Naive B cell (primary cell): ENCODE measurements at places on chromosomes 5 and 9. TPM values are rescaled to one million over a fixed set of nuclear protein-coding genes. Genes with fewer than 3 reads are reported as not detected.

RMI1 gene
- polyA plus RNA-seq: 13.0 TPM

C1QTNF2 gene
- polyA plus RNA-seq: not detected

- DNase-seq: no peak
Measured at GRCh38 chr5:77751328-77752023, 24.7 kb downstream of the TBCA start.

GRCh38 chr9:7171396-7172153 lies 413.8 kb downstream of the KDM4C start:
- DNase-seq: no peak

DNA sequence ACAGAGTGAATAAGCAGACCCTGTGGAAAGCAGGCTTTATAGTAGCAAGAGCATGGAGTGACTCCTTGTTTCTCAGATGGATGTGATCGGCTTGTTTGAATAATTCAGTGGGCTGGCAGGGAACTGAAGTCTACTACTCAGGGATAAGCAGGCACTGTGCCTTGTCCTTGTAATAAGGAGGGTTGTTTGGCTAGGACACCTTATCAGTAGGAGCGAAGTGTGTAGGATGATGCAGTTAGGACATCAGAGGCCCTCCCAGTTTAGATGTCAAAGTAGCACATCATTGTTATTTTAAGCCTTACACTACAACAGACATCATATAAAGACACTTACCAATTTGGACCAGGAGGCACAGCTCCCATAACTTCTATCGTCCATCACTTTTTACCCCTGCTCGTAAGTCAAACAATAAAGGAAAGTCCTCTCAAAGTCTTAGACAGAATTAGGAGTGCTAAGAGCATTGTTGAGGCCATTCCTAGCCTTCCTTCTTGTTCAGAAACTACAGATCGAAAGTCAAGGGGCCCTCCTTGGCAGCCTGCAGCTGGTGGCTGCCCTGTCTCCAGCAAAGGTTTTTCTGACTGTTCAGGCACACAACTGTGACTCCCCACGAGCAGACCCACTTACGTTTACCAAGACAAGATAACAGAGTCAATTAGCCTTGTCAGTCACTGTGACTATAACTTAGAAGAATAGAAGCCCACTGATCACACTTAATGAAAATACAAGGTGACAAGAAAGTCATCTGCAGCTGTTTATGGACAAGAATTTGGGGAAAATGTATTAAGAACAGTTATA lies 218.6 kb downstream of the SNX18 start:
- no peak for DNase-seq

TAF1L gene
- not detected for polyA plus RNA-seq

GRCh38 chr9:100426530-100427365 lies at the start of gene MSANTD3:
MSANTD3 (plus strand) TSS chr9:100427143; CDS start chr9:100441939, 14,796 bp downstream.
- DNase-seq: peak; percentile 56

NUTM2F gene
- not detected for polyA plus RNA-seq

- DNase-seq: no peak
Measured at GRCh38 chr5:32222723-32223470, 48.8 kb upstream of the GOLPH3 start.

FGF18 gene
- not detected for polyA plus RNA-seq

GRCh38 chr5:133953568-133954145 lies 14.8 kb downstream of the C5orf15 start:
- DNase-seq: no peak

DNA sequence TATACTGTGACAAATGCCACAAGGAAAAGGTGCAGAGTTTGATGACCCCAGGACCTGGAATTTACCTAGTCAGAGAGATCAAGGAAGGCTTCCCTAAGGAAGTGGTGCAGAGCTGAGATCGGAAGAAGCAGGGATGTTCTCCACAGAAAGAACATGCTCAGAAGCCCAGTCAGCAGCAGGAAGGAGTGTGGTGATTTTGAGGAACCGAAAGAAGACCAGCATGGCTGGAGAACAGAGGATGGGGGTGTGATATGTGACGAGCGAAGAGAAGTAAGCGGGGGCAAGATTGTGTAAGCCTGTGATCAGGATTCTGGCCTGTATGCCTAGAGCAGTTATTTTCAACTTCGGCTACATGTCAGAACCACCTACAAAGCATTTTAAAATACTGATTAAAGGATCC lies 18.7 kb upstream of the PIK3R1 start:
- DNase-seq: peak; percentile 82

DNA sequence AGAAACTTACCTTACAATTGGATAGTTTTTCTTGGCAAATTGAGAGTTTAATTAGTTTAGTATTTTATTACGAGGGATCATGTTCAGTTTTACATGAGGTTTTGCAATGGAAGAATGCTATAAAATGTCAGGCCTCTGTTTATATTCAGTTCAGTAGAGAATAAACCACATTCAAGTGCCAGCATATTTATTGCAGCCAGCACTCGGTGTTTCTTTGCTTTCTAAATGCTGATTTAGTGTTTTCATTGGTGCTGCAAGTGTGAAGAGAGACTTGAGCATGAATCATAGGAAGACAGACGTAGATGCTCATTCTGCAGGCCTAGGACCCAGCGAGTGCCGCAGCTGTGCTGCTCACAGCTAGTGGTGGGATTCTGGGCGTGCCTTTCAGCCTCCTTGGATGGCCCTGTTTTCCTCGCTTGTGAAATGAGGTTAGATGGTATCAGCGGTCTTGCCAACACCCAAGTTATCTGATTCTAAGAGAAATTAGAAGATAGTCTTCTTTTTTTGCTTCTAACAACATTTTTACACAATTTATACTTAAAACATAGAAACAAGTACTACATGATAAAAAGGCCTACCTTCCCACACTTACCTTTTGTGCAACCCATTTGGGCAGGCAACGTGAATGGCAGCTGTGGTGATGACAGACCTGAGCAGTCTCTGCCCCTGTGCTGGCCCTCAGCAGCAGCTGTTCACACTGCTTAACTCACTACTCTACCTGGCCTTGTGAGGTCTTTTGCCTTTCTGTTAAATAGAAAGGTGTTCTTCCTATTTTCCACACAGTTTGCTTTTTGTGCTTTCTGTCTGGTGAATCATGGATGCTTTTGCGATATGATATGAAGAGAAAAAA lies 26.8 kb upstream of the TNFAIP8 start:
- no peak for DNase-seq

DNA sequence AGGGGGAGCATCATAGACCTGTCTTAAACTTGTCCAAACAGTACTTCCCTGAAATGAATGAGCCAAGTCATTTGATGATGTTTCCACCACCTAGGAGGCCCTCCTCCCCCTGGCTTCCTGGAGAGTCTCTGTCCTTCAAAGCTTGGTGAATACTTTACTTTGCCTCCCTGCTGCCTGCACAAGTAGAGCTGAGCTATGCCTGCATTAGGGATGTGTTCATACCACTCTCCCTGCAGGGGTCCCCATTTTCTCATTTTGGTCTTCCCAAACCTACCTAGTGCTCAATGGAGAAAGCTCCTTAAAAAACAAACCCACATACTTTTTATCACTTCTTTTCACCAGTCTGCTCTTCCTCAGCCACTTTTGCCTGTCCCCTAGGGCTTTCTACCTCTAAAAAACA lies 7.7 kb downstream of the CCNI2 start:
- DNase-seq: no peak

DNA sequence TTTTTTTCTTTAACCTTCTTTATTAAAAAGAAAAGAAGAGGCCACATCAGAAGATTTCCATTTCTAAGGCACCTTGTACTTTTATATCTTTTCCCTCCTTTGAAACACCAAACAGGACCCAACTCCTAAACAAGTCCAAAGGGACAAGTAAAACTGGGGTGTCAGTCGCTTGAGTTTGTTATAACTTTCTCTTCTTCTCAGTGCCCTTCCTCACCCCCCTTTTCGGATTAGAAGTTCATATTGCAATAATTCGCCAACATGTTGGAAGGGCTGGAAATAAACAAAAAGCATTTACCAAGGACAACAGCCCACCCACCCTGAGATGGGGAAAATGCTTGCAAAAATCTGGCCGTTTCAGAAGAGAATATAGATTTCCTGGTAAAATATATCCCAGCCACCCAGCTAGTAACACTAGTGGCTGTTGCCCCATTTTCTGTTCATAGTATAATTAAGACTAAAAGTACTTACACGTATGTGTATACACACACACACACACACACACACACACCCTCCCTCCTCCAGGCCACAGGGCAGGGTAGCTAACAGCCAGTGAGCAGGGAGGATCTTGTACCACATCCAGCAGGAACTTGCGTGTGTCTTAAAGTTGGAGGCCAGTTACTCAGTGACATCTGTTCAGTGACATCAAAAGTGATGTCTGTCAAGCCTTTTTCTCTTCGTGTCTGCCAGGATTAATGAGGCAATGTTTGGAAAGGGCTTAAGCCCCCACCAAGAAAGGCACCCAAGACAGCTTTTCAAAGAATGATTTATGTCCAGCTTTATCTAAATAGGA lies 149.1 kb upstream of the KLF4 start:
- no peak for DNase-seq

PCDHB14 gene
- not detected for polyA plus RNA-seq

DNA sequence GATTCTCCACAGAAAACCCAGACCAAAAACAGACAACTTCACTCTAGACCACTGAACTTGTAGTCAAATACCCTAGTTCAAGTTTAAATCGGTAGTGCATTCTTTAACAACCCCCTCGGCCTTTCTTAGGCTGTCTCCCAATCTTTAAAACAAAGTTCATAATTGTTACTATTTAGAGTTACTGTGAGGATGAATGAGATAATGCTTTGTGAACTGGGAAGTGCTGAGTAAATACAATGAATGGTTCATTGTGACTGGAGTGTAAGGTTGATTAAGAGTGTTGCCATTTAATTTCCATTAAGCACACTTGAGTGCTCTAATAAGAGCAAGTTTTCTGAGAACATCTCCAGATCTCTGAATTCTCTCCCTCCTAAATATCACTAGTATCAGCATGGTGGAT lies 228.8 kb upstream of the PIK3R1 start:
- no peak for DNase-seq

SLC22A4 gene
- polyA plus RNA-seq: not detected

ACSL6 gene
- 0.16 TPM for polyA plus RNA-seq

DNA sequence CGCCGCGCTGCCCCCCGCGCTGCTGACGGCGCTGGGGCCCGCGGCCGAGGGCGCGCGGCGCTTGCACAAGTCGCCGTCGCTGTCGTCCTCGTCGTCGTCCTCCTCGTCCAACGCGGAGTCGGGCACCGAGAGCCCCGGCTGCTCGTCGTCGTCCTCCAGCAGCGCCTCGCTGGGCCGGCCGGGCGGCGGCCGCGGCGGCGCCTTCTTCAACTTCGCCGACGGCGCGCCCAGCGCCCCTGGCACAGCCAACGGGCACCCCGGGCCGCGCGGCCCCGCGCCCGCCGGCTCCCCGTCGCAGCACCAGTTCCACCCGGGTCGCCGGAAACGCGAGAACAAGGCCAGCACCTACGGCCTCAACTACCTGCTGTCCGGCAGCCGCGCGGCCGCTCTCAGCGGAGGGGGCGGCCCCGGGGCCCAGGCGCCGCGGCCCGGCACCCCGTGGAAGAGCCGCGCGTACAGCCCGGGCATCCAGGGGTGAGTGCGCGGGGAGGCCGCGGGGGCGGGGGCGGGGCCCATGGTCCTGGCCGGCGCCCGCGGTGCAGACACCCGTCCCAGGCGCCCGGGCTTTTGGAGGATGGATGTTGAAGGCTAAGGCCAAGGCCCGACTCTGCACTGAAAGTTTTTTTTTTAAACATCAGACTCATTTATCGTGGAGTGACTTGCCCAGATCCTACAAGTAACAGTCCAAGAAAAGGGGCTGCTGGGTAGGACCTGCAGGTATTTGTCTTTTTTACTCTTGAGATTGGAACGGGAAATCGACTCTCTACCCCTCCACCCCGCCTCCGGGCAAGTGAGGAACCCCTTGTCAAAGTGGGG lies 1.2 kb downstream of the TENT4A start:
- DNase-seq: peak; percentile 30

PCA3 gene
- polyA plus RNA-seq: not detected

DNA sequence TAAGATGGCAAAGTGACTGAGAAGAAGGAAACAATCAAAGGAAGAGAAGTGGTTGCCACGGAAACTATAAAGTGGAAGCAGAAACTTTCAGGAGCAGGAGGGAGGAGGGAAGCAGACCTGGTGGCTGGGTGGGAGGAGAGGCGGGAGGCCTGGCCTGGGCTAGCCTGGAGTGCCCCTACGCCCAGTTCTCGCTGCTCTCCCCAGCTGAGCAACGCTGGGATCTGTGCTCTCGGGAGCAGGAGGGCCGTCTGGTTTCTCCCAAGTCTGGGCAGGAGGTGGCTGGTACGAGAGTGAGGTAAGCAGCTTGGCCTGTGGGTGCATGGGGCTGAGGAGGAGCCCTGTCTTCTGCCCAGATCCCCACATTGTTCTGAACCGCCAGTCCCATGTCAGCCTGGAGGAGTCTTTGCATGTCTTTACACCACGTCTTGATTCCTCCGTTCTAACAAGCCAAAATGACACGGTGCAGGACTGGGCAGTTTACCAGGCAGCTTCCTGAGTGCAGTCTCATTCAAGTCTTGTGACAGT lies 15.0 kb upstream of the DAB2IP start:
- DNase-seq: no peak

- DNase-seq: no peak
Measured at GRCh38 chr9:4986783-4987182, 1.7 kb downstream of the JAK2 start.

- no peak for DNase-seq
Measured at GRCh38 chr9:114299286-114300152, 23.4 kb upstream of the ORM1 start.

GRCh38 chr5:42235837-42236236 lies 187.4 kb upstream of the GHR start:
- no peak for DNase-seq

PRDM9 gene
- polyA plus RNA-seq: not detected

TSLP gene
- not detected for polyA plus RNA-seq

GRCh38 chr5:123093111-123093600 lies 4.1 kb downstream of the PRDM6 start:
- no peak for DNase-seq

GRCh38 chr5:118533156-118533555 lies 455.2 kb downstream of the DTWD2 start:
- DNase-seq: no peak

DNA sequence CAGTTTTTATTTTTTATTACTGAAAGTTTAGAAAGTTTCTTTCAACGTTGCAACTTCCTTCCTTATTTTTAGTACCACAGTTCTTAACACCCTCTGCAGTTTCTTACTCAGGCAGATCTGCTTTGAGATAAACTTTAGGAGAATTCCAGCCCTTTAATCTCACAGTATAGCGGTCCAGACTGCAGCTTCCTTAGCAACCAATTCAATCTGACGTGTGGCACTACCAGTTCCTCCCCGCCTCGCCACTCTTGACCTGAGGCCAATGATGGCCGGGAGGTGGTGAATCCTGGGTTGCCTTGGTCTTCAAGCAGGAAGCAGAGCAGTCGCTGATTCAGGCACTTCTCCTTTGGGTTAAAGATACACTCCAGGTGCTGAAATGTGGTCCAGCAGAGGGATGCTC lies 334.3 kb upstream of the TRPC7 start:
- DNase-seq: no peak

CDH9 gene
- polyA plus RNA-seq: not detected

- peak; percentile 25 for DNase-seq
Measured at GRCh38 chr5:137629646-137630045, 106.2 kb downstream of the KLHL3 start.

- DNase-seq: no peak
Measured at GRCh38 chr5:31377274-31377946, 154.5 kb downstream of the DROSHA start.

GRCh38 chr5:14917719-14918118 lies 46.1 kb upstream of the ANKH start:
- no peak for DNase-seq

- DNase-seq: no peak
Measured at GRCh38 chr9:124164811-124165210, 92.9 kb upstream of the NEK6 start.
